ENCODE measurements at places on chromosomes 12 and 14.

GRCh38 chr12:99147130-99147529 lies 500.4 kb upstream of the GARIN6 start:
- no peak for DNase-seq

- DNase-seq, result no peak
These were observed 7.4 kb downstream of the GTSF1 start for GRCh38 chr12:54465857-54466523.

GRCh38 chr12:80272387-80272915 lies 171.6 kb upstream of the PTPRQ start:
- DNase-seq, result no peak

DNA sequence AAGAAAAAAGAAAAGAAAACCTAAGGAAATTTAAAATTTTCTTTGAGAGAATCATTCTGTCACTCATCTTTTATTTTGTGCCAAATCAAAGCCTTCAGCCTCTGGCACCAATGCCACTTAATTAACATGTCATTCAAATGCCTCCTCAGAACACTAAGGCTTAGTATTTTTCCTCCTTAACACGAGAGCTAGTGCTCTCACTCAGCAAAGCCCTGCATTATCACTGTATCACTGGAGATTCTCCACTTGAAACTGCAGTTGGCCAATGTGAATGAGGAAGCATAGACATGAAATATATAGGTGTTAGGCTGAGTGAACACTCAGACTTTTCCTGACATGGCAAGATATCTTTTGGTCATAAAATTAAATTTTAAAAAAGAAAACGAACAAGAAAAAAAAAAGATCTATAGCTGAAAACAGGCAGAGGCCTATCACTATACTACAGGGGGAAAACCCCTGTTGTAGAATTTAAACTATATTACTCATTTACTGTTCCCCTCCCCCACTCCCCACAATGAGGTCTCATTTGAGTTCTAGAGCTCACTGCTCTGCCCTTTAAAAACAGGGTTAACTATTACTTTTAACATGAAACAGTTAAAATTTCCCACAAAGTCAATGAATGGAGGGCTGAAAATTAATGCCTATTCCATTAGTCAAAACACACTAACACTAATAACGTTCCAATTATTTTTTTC lies 5.1 kb downstream of the MBIP start:
- no peak for DNase-seq

DNA sequence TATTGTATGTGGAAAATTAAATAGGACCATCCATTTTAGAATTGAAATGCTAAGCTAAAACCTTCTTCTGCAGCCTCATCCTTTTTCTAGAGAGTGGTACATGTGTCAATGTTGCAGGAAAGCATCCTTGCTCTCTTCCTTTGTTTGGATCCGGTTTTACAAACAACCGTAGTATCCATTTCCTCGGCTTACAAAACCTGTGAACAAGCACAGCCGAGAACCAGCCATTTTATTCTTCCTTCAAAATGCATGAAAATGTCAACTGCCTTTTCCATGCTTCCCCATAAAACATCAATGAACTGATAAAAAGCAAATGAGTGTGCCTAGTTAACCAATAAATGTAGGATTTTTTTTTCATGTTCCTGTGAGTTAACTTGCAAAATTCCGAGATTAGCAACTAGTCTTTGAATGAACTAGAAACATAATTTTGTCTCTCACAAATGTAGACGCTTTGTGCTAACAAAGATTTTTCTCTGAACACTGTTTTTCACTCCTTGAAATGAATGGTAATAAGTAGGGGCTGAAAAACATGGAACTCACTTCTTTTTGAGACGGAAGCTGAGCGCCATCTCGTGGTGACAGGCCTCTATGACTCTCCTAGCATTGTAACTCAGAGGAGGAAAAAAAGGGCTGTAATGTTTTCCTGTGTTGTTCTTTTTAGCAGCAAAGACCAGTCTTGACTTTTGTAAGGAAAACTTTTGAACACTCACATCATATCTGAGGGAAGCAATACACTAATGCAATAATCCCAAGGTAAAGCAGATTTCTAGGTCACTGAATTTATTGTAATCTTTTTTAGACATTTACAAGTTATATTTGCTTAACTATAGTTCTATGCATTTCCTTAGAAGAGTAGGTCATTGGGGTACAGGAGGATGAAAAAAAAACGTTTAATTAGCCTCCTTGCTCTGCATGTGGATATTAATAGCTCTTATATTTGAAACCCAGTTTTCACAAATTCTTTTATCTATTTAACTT lies 157.4 kb upstream of the FOXG1 start:
- DNase-seq, result no peak

DNA sequence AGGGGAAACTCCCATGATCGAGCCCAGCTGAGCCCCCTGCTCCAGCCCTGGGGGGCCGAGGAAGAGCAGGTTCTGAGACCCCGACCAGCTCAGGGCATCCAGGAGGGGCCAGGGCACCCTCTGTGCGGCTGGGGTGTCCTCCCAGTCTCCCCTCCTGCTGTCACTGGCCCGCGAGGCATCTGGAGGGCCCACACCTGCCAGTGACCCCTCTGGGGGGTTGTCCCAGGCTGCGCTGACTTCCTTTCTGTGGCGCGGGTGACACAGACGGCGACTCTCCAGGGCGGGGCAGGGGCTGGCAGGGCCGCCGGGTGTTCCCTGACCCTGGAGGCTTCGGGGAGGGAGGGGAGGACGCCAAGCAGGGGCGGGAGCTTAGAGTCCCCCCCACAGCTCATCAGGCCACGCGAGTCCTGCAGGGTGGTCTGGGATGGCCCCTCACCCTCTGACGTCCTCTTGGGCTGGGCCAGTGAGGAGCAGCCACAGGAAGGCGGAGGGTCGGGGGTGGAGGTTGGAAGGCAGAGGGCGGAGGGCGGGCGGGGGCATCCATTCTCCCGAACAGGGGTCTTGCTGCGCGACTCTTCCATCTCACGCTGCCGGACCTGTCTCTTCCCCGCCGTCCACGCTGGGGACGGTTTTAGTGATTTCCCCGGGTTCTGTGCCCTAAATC lies 38.6 kb upstream of the FBRSL1 start:
- peak; percentile 74 for DNase-seq

DNA sequence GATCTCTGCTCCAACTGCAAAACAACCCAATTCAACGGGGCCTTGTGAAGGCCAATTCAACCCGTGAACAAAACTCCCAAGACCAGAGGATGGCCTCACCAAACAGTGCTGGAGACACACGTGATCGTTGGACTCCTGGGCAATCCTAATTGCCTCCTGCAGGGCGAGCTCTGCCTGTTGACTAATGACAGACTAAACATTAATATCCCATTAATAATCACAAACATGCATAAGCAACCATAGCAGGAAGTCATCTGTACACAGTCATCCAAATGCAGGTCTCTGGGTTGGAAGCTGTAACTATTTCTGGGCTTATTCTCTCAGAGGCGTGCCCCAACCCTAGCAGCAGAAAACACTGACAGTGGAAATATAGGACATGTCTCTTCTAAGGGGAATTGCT lies 21.0 kb downstream of the ANAPC5 start:
- DNase-seq, result no peak

DNA sequence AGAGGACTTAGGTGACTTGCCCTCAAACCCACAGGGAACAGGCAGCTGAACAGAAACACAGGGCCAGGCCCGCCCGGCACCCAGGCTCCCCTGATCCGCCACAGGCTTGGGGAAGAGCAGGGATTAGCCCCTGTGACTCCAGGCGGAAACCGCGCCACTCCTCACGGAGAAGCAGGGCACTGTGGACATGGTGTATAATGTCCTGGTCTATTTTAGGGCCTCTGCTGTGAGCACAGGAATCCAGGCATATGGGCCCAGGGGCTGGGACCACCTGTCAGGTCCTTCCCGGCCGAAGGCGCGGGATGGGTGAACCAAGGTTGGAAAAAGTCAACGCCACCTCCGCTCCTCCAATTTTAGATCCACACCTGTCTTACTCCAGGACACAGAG lies 34.6 kb upstream of the MEG3 start:
- DNase-seq, result no peak

- DNase-seq, result no peak
These were observed 114.0 kb downstream of the GALC start for GRCh38 chr14:87878959-87879358.

- no peak for DNase-seq
These were observed 336.8 kb downstream of the LRIG3 start for GRCh38 chr12:58583529-58583928.

DNA sequence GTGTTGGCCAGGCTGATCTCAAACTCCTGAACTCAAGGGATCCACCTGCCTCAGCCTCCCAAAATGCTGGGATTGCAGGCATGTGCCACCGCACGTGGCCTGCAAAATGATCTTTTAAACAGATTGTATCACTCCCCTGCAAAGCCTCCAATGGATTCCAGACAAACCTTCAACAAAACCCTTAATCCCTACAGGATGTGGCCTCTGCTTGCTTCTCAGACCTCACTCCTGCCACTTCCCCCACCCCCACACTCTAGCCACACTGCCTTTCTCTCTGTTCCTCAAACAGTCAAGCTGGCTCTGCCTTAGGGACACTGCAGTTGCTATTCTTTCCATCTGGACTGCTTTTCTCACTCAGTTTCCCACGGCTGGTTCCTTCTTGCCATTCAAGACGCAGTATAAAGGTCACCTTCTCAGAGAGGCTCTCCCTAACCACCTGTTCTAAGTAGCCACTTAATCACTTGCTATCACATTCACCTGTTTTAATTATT lies 47.3 kb upstream of the TMED10 start:
- DNase-seq, result no peak

DNA sequence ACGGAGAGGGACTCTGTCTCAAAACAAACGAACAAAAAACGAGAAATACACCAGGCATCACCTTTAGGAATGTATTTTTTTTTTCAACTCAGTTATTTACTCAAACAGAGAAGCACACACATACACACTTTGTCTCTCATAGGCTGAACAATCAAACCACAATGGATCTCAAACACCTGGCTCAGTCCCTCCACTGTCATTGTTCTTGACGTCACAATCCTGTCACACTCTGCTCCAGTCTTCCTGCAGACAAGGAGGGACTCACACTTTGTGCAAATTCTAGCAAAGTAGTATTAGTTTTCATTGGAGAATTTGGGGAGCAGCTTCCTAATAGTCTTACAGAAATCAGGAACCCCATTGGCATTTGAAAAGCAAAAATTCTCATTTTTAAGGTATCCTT lies 727.8 kb downstream of the BCL11B start:
- DNase-seq, result no peak

DNA sequence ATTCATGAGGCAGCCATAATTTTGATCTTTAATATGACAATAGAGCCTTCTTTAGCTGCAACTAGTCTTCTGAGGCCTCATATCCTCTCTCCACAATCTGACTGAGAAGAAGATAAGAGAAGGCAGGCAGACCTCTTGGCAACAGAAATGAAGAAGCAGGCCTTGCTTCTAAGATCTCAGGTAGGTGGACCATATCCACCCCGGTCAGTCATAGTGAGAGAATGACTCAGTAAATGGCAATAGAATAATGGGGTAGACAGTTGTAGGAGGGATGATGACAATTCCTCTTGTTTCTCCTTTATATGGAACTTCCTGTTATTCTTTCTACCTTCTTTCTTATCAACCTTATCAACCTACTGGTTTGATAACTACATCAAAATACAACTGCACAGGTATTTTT lies 246.7 kb upstream of the G2E3 start:
- no peak for DNase-seq

GRCh38 chr12:14313379-14314138 lies 51.9 kb upstream of the ATF7IP start:
- DNase-seq, result no peak

- no peak for DNase-seq
These were observed 202.3 kb upstream of the CDKN3 start for GRCh38 chr14:54194501-54194900.

- DNase-seq, result no peak
These were observed 11.0 kb upstream of the PTPRB start for GRCh38 chr12:70648191-70648590.

GRCh38 chr14:52352569-52352968 lies 38.5 kb downstream of the PTGER2 start:
- no peak for DNase-seq

GRCh38 chr12:94622475-94622874 lies 27.9 kb downstream of the TMCC3 start:
- DNase-seq, result no peak

GRCh38 chr14:101557811-101558738 lies 3.2 kb upstream of the DIO3 start:
- no peak for DNase-seq

GRCh38 chr12:124821252-124822200 lies 42.1 kb downstream of the SCARB1 start:
- DNase-seq, result no peak

DNA sequence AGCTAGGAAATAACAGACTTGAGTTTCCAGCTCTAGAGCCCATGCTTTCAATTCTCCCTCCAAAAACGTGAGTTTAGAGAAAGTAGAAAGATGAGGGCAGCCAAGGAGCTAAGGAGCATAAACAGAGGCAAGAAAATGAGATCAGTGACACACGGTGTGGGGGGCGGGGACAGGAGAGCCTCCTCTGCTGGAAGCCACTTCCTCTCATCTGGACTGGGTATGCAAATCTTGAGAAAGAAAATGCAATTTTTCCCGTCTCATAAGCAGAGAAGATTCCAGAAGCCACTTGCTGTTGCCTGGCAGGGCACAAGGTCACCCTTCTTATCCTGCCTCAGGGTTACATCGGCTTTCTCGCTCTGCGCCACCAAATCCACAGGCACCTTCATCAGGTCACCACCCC lies 6.0 kb downstream of the OR10P1 start:
- no peak for DNase-seq

DNA sequence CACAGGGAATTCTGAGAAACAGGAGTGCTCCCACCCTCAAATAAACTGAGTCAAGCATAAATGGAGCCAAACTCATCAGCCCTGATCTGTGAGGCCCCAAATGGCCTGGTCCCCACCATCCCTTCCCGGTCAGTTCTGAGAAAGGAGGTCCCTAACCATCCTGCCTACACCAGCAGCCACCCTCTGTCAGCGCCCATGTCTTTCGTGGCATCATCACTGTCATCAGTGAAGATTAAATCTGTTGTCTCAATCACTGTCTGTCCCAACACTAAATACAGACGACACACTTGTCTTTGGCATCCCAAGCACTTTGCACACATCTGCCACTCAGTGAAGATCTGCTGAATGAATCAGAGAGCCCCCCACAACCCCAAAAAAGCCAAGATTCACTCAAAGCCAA lies 22.4 kb downstream of the VPS37B start:
- DNase-seq, result peak; percentile 16

DNA sequence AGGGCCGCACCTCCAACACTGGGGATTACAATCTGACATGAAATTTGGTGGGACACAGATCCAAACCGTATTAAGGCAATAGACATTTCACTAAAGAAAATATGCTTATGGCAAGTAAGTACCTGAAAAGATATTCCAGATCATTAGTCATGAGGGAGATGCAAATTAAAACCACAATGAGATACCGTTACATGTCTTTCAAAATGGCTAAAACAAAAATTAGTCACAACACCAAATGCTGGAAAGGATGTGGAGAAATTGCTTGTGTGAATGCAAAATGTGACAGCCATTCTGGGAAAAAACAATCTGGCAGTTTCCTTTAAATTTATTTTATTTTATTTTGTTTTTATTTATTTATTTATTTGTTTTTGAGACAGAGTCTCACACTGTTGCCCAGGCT lies 82.3 kb upstream of the PTGDR start:
- no peak for DNase-seq

Measured in posterior vena cava (tissue), 2 donors.